Renal cortical epithelial cell (primary cell): ENCODE measurements at places on chromosomes 5 and 9. TPM values are rescaled to one million over a fixed set of nuclear protein-coding genes. Genes with fewer than 3 reads are reported as not detected.

The TIMD4 gene
- total RNA-seq: 0.35 and 1.3 TPM in 2 replicates

The GABRB2 gene
- not detected in 2 replicates for total RNA-seq

The CDKN2A gene
- total RNA-seq: 25.0 and 36.3 TPM in 2 replicates

The TPPP gene
- 0.17 and 0.25 TPM in 2 replicates for total RNA-seq

The PLEKHG4B gene
- total RNA-seq: 0.15 and 1.6 TPM in 2 replicates

The SMC2 gene
- total RNA-seq: 15.6 and 19.2 TPM in 2 replicates

The NAA35 gene
- 35.1 and 47.5 TPM in 2 replicates for total RNA-seq

The CBY3 gene
- total RNA-seq: not detected in 2 replicates

The NDOR1 gene
- total RNA-seq: 2.3 and 6.2 TPM in 2 replicates

The BHMT2 gene
- 20.3 and 34.6 TPM in 2 replicates for total RNA-seq

The CSF1R gene
- total RNA-seq: not detected in 2 replicates

The KIF20A gene
- 1.3 and 17.9 TPM in 2 replicates for total RNA-seq

The FOXD4 gene
- 0.20 TPM in 1 of 2 replicates, not detected in the other for total RNA-seq

The OTP gene
- not detected in 2 replicates for total RNA-seq

The CHSY3 gene
- 0.70 and 2.1 TPM in 2 replicates for total RNA-seq

The SLC6A19 gene
- total RNA-seq: not detected in 2 replicates

The SELENOP gene
- 12.9 and 65.8 TPM in 2 replicates for total RNA-seq

The SAXO1 gene
- total RNA-seq: under 0.01 TPM in 1 of 2 replicates, not detected in the other

The SLC36A2 gene
- total RNA-seq: 0.89 TPM in 1 of 2 replicates, not detected in the other

The ZMAT2 gene
- 61.0 and 63.1 TPM in 2 replicates for total RNA-seq
